Mammary epithelial cell (primary cell): ENCODE measurements at places on chromosomes 3 and 15. TPM values are rescaled to one million over a fixed set of nuclear protein-coding genes. Genes with fewer than 3 reads are reported as not detected.

DNA sequence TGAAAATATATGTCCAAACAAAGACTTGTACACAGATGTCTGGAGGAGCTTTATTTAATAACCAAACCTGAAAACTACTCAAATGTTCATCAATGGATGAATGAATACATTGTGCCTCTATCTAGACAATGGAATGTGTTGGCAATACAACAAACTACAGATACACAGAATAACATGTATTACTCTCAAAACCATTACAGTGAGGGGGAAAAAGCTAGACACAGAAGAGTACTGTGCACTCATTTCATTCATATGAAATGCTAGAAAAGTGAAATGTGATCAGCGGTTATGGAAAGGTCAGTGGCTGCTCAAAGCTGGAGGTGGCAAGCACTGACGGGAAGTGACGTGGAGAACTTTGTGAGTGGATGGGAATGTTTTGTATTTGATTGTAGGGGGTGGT lies 13.2 kb downstream of the STOML1 start:
- DNase-seq: no peak

DNA sequence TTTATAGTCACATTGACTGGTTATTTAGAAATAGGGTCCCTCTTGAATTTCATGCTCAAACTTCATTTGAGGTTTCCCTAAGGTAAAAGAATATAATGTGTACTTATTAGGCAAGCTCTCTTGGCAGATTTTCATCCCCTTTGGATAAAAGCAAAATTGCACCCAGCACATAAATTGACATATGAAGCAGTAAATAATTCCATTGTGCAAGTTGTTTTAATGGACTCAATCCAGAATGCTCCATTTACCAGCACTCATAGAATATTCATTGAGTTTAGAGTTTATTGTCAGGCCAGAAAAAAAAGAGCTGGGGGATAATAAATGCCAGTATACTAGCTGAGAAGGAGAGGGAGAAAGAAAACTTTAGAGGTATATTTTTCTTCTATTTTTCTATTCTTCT lies 136.8 kb downstream of the TPRG1 start:
- DNase-seq: no peak

DNA sequence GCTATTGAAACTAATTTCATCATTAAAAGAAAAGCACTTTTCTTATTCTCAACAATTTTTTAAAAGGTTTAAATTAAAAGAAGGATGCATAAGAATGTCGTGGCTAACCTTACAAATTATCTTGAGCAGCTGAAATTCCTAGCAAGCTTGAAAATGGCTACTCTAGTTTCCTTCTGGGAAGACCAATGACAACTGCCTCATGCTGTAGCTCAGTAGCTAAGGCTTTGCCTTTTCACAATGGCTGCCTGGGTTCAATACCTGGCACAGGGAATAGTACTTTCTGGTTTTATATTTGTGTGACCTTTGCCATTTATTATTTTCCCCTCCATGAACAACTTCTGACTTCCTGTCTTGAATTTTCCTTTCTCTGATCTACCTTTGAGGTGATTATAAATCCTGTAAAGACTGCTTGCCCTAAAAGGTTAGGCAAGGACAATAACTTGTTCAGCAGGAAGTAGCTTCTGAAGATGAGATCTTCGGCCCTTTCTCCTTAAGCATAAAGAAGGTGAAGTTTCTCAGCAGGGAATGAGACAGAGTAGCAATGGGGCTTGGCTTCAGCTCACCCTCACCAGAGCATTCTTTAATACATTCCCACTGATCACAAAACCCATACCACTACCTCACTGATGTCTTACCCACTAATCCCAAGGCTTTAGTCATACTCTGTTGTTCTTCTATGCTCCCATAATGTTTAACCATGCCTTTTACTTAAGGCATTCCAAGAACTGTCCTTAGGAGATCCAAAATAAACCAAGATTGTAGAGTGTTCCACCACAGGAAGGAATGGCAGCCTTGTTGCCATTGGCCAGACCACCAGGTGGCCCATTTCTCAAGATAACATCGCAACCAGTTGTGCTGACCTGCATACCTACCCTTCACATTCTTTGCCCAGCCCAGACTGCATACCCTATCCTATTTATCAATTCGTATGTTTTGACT lies 276.8 kb downstream of the ULK4 start:
- no peak for DNase-seq

DNA sequence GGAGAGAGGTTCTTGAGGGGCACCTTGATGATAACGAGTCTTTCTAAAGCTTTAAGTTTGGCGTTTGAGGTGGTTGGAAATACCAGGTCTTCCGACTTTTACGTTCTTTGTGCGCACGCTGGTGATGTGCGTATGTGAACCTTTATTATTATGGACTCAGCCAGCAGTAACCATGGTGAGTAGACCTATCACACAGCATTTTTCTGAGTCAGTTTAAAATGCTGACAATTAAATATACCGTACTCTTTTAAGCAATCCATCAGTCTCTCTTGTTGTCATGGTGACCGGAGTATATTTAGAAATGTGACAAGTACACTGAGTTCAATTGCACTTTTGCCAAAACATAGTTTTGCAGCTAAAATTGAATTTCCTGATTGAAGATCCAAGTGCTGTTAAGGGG lies 172.2 kb downstream of the LPP start:
- no peak for DNase-seq

DNA sequence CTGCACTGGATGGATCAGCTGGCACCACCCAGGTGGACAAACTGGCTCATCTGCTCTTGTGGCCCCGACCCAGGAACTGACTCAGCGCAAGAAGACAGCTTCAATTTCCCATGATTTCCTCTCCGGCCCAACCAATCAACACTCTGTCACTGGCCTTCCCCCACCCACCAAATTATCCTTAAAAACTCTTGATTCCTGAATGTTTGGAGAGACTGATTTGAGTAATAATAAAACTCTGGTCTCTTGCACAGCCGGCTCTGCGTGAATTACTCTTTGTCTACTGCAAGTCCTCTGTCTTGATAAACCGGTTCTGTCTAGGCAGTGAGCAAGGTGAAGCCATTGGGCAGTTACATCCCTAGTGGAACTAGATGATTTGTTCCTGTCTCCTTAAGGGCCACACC lies 16.1 kb downstream of the BDH1 start:
- DNase-seq: peak; percentile 91

GRCh38 chr15:99113547-99114271 lies 8.8 kb downstream of the SYNM start:
- DNase-seq: no peak

DNA sequence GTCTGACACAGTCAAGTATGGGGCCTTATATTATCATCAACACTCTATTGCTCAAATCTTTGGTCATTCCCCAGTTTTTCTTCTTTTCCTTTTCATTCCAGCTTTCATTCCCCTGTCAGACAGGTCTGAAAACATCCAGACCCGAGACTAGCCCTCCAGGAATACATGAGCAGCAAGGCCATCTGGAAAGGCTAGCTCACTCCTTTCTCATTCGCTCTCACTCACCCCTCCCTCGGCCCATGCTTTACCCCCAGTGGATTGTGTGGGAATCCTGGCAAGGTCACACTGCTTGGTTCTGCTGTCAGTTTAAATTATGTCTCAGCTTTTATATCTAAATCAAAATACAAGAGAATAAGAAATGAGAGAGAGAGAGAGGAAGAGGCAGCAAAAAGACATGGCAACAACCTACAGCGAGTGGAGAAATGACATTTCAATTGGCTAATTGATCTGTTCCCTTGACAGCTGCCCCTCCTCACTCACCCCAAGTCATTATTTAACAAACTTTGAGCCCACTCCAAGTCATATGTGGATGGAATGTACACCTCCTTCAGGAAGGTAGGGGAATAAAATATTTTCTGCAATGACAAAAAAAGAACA lies 962.2 kb downstream of the TUSC7 start:
- no peak for DNase-seq

DNA sequence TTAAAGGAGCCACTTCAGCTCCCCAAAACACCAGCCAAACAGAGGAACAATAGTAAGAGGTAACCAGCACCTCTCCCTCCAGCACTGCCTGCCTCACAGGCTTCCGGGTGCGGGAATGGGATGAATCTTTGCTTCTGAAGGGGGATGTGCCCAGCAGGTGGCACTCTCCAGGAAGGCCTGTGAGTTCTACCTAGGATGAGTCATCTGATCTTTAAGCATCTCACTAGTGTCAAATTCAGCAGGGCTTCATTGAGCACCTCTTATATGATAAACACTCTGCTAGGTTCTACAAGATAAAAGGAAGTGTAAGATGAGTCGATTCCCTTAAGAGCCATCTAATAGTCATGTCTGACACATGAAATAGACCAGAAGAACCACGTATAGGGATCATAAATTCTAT lies 237.4 kb upstream of the UMPS start:
- DNase-seq: peak; percentile 68

- DNase-seq: peak; percentile 67
These were observed 24.2 kb upstream of the GMPPB start for GRCh38 chr3:49747792-49748480.

Gene ZPLD1
- 0.82 TPM for polyA plus RNA-seq

Gene ALAS1
- polyA plus RNA-seq: 49.2 TPM

Gene CYFIP1
- 73.3 TPM for polyA plus RNA-seq
